ENCODE measurements at places on chromosomes 13 and 19.

DNA sequence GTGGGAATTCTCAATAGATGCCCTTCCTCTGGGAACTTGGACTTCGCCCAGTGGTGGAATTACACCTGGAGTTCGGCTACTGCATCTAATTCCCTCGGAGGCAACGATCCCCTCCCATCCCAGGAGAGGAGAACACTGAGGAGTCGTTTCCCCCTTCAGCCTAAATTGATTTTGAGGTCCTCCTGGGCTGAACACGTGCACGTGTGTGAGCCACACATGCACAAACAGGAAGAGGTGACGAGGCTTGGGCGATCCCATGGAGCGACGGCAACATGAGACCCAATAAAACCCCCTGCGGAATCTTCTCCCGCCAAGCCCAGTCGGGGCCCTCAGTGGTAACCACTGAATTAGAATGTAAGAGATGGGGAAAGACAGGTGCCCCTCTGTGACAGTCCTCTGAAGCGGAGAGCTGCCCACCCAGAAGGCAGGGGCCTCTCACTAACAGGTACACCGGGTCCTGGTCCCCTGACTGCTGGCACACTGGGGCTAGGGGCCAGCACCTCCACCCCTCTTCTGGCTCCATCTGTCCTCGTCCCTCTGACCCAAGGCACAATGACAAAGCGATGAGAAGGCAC, 4.5 kb downstream of the MLLT1 start:
- DNase-seq = no peak

- no peak for DNase-seq
These were observed 11.7 kb upstream of the TRIM13 start for GRCh38 chr13:49985129-49985528.

- no peak for DNase-seq
These were observed 2.9 kb upstream of the GPR18 start for GRCh38 chr13:99261059-99261458.

- DNase-seq = no peak
These were observed 5.0 kb downstream of the CLEC11A start for GRCh38 chr19:50728084-50728737.

GRCh38 chr13:56907766-56908165, 233.0 kb upstream of the PRR20A start:
- DNase-seq = no peak

GRCh38 chr13:102309110-102309509, 92.7 kb downstream of the FGF14 start:
- DNase-seq = no peak

DNA sequence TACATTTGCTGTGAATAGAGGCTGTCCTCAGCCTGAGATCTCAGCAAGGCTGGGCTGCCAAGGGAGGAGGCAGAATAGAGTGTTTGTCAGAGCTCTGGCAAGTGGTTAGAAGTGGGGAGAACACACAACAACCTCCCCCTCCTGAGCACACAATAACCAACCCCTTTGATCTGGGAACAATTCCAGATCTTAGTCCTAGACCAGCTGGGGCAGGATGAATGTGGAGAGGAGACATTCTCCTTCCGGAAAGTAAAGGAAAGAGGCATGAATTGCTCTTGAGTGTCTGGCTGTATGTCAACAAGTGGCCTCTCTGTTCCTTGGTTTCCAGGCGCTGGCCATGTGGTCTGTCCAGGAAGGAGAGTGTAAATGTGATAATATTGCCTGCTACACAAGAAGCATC, 114.9 kb upstream of the TMTC4 start:
- DNase-seq = no peak

- DNase-seq = no peak
These were observed 89.5 kb downstream of the EFNB2 start for GRCh38 chr13:106445996-106446395.

GRCh38 chr13:46753137-46753536, 43.8 kb downstream of the ESD start:
- DNase-seq = no peak

DNA sequence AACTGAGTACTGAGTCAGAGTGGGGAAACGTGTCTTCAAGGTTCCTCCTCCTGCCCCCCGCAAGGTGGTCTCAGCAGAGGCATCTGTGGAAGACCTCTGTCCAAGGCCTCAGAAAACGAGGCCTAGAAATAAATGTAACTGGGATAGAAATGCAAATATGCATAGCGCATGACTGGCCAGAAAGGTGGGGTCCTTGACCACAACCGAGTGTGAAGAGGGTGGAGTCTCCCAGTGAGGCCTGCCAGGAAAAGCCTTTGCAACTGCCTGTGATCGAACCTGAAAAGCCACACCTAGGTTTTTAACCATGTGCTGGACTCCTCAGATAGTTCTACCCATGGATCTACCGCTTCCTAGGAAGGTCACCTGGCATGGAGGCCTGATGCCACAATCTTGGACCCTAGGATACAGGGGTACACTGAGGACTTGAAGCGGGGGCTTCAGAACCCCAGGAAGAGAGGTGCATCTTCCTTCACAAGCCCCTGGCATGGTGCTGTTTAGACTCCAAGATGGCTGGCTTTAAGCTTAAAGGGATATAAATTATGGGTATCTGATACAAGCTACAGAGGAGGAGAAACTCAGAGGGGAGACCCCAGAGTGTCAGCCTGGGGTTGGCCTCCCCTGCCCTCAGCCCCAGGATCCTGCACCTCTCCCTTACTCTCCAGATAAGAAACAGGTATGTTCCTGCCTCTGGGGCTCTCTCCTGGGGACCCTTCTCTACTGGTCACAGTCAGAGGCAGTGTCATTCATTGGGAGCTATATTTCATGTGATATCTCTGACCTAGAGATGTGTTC, 18.3 kb upstream of the SIGLEC6 start:
- no peak for DNase-seq

DNA sequence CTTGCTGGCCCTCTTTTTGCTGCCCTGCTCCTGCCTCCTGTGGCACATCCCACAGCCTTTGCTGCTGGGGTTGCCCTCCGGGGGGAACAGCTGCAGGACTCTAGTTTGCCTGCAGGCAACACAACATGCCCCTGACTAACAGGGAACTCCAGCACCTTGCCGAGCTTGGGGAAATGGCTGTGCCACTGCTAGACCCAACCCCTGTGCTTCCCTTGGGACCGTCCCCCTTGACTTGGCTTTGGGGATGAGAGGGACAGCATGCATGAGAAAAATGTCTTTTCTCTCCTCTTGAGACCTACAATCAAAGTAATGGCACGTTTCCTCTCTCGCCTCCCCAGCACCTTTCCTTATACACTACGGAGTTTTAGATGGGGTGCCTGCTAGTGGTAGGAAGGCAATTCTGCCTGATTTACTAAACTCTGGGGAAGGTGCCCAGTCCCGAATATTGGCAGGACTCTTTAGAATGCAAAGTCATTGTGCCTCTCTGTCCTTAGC, 12.4 kb upstream of the VWA8 start:
- DNase-seq = no peak
